ENCODE measurements at places on chromosomes 4 and X.
A peak's percentile ranks its signal among the peaks of the same experiment; 100 is the strongest.

DNA sequence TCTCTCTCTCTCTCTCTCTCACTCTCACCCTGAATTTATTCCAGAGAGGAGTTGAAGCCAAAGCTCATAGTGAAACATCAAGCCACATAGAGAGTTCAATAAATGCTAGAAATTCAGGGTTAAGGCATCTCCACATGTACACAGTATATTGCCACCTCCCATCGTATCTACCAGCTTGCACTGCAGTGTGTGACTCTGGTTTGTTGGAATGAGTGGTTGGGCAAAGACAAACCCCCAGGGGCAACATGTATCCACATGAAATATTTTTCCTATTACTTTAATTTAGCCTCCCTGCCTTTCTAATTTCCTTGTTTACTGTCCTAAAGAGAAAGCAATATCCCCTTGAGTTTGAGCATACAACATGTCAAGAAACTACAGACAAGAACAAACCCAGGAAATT is 247.3 kb downstream of the SPATA18 start:
- no peak for DNase-seq

GRCh38 chrX:39665830-39666518 is 431.8 kb downstream of the BCOR start:
- no peak for DNase-seq

DNA sequence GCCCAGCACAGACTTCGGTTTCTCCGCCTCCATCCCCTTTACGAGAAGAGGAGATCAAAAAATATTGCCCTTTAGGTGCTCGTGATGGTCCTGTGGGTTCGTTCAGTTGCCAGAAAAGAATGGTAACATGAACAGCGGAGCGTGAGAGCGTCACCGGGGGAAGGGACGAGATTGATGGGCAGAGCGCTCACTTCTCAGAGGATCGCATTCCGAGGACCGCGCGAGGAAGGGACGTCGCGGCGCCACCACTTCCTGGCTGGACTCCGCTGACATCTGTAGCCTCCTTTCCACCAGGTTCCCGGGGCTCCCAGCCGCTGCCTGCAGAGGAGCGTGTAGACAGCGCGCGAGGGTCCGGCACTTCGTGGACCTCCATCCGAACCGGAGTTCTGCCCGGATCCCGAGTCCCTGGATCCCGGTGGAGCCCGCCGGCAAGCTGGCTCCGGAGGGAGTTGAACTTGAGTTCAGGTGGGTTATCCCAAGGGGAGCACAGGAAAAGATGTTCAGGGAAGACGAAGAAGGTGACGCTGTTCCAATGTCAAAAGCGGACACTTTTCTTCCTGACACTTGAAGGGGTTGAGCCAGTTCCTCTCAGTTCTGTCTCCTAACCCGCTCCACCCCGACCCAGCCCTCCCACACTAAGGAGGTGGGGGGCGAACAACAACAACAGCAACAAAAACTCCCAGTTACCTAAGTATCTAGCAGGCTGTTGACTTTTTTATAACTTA is 484 bp downstream of the GALNTL6 start:
- no peak for DNase-seq

DNA sequence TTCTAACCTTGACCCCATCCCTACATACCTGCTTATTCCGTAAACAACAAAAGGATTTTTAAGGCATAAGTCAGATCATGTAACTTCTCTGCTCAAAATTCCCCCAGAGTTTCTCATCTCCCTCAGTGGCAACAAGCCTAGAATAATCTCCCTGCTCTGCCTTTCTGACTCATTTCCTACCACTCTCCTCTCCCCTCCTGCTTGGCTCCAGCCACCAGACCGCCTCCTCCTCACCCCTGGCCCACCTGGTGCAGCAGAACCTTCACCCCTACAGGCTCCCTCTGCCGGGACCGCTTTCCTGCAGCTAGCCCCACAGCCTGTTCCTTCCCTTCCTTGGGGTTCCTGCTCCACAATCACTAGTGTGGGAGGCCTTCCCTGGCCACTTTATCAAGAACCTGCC is 32.1 kb downstream of the TSPAN5 start:
- no peak for DNase-seq

DNA sequence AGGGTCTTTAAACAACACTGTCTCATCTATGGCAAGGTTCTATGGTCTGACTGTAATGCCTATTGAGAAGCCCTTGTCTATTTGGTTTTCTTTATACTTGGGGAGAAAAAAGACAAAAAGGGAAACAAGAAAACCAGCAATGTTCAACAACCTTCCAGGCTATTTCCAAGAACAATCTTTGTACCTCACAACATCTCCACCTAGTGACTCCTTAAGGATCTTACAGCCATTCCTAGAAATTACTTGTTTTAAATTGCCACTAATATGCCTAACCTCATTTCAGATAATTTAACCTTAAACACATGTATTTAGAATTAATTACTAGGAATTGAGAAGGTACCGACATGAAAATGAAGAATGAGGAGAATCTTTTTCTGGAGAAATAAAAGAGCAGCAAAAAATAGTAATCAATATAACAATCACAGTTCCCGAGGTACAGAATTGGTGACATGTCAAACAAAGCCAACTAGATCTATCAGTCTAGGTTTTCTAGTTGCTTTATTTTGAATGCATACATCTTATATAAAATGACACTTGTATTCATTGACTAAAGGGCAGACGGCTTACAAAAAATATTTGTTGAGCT is 1.6 kb upstream of the RBM46 start:
- DNase-seq = no peak

- no peak for DNase-seq
Measured at GRCh38 chr4:39046249-39046648, 14.0 kb upstream of the TMEM156 start.

DNA sequence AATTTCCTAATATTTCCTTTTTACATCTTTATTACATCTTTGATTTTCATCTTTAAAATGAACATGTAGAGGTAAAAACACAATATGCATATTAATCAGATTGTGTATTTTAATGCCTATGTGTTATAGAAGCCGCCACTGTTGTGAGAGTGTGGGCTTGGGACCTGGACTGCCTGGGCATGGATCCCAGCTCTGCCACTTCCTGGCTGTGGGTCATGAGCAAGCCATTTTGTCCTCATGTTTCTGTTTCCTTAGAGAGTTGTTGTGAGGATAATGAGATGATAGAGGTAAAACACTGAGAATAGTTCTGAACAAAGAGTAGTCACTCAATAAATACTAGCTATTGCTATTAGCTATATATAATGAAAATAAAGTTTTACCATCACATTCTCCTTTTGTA is 38.4 kb upstream of the SCOC start:
- no peak for DNase-seq

DNA sequence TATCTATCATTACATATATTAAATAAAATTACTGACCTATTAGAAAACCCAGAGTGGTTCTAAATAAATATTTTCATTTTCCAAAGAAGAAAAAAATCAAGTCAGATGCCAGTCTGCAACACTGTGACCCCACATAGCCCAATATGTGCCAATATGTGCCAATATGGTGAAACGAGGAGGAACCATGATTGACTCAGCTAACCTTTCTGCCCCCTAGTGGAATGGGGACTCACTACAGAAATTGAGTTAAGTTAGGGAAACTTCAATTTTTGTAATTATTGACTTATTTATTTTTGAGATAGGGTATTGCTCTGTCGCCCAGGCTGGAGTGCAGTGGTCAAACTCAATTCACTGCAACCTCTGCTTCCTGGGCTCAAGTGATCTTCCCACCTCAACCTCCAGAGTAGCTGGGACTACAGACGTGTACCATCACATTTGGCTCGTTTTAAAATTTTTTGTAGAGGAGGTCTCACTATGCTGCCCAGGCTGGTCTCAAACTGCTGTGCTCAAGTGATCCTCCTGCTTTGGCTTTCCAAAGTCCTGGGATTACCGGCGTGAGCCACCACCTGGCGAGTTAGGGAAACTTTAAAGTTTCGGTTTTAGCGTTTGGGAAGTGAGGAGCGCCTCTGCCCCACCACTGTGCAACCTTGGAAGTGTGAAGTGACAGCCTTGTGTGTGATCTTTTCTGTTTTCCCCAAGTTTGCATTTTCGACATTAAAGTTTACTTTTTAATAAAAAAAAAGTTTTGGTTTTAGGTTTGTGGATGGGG is 116.8 kb upstream of the SHISA3 start:
- no peak for DNase-seq

GRCh38 chr4:127203562-127204200 is 429.1 kb upstream of the INTU start:
- DNase-seq = no peak

DNA sequence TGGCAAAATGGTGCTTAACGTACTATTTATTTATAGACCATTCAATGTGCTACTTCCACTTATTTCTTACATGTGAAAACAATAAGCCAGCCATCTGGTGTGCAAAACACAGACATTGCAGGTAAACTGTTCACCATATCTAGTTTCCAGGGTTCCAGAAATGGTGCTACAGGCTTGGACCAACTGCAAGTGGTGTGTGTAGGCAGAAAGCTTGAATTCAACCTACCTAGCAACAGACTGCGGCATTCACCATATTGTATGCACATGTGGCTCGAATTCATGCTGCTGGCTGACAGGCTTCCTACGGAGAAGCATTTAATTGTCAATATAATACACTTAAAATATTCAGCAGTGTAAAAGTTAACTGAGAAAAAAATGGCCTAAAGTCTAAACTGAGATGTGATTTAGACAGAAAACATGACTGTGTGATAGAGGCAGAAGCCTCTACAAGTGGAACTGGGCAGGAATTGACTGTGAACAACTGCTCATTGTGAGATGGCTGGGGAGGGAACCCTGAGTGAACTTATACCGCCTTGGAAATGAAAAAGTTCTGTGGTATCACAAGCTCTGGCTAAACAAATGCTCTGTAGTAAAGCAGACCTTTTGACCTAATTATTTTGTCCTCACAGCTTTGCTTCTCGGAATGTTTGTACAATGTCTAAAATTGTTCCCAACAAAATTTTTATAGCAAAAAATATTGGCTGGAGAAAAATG is 434.7 kb downstream of the GRIA2 start:
- no peak for DNase-seq

GRCh38 chr4:26489101-26489985 is 941 bp downstream of the CCKAR start:
- DNase-seq = peak; percentile 83

DNA sequence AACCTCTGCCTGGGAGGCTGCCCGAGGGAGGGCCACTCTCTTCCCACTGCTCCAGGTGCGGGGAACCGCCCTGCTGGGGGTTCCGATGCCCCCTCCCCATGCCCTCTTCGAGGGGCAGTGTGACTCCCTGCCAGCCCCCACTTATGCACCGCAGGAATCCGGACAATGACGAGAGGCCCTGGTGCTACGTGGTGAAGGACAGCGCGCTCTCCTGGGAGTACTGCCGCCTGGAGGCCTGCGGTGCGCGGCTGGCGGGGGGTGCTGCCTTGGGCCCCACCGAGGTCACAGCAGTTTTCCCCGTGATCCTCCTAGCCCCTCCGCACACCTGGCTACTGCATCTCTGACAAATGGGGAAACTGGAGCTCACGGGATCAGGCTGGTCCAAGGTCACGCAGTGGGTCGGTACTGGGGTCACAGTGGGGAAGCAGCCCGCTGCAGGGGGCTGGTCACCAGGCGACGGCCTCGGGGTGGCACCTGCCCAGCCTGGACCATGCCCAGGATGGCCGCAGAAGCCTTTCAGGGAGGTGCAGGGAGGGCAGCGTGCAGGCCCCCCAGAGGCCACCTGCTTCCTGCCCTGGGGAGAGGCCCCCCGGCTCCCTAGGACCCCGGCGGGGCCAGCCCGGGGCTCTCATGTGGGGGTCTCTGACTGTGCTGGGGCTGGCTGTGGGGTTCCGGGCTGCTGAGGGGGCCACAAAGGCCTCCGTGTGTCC is 3.5 kb downstream of the HGFAC start:
- DNase-seq = no peak

DNA sequence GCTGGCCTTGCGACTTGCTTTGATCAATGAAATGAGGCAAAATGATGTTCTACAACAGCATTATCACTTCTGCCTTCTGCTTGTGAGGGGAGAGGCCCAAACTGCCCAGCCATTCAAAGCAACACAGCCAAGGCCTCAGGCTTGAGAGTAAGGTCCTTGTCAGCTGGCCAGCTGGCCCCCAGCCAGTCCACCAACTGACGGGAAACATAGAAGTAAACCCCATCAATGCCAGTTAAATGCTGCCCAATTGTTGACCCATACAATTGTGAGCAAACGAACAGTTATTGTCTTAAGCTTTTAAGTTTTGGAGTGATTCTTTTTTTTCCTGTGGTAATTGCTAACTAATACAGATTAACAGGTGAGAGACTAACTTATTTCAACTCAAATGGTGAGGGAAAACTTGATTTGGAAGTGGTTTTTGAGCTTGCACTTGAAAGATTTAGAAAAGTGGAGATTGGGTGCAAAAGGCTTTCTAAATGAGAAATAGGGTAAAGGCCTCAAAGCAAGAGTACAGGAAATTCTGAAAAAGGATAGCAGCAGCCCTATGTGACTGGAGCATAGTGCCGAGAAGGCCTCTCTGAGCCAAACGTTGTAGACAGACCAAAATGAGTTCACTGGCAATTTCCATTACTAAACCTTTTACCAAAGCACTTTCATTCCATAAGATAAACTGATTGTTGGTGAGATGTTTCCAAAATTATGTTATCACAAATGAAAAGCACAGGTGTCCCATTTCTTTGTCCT is 66.9 kb downstream of the ARHGEF38 start:
- no peak for DNase-seq

Data from vagina (tissue), 2 donors.